ENCODE measurements at places on chromosomes 5 and 9.
A peak's percentile ranks its signal among the peaks of the same experiment; 100 is the strongest.

GRCh38 chr9:111904891-111905291 lies 8.3 kb downstream of the UGCG start:
- DNase-seq = no peak

GRCh38 chr5:72988769-72989168 lies 32.9 kb downstream of the FCHO2 start:
- no peak for DNase-seq

DNA sequence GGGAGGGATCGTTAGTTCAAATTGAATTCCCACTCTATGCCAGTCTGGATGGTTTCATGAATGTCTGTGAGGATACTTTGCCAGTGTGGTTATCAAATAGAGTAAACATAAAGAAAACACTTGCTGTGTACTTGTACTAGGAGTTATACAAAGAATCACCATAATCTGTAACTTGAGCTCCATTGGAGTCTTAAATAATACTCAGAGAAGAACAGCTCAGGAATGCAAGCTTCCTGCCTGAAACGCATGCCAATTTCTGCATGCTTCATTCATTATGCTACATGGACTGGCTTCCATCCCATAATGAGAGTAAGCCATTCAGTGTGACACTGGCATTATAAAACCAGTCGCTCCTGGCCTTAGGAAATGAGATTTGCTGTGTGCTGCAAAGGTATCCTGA lies 351.4 kb downstream of the SEMA5A start:
- DNase-seq = peak; percentile 17

GRCh38 chr5:155103146-155103545 lies 89.6 kb downstream of the KIF4B start:
- DNase-seq = peak; percentile 29

DNA sequence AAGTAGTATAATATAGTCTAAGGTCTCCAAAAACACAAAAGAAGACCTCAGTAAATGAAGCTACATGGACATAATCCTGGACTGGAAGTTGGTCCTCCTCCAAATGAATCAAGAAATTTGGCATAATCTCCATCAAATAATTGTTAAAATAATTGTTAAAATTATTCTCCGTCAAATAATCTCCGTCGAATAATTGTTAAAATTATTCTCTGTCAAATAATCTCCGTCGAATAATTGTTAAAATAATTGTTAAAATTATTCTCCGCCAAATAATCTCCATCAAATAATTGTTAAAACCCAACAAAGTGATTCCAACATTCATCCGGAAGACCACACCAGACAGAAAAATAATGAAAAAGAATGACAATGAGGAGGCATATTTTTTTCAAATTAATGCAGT lies 130.6 kb downstream of the ADAMTS2 start:
- DNase-seq = no peak

DNA sequence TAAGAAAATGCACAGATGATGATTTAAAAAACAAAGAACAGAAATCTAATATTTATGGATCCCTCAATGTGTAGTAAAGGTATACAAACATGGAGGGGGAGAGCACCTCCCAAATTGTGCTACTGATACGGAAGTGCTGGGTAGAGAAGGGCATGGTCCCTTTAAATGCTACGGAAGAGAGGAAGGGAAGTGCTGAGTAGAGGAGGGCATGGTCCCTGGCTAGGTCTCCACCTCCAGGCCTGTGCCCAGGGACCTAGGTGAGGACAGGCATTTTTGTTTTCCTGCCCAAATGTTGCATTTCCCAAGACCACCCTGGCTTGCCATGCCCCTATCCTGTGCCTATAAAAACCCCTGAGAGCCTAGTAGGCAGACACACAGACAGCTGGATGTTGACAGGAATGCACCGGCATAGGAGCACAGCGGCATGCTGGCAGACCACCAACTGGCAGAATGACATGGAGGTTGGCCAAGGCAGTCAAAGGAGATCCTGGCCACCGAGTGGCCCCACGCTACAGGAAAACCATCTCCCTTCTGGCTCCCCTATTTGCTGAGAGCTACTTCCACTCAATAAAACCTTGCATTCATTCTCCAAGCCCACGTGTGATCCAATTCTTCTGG lies 62.1 kb upstream of the SPDL1 start:
- DNase-seq = no peak

GRCh38 chr5:149517461-149518122 lies 33.6 kb downstream of the CSNK1A1 start:
- peak; percentile 19 for DNase-seq

GRCh38 chr5:81980598-81981260 lies 8.9 kb downstream of the ATG10 start:
- no peak for DNase-seq

DNA sequence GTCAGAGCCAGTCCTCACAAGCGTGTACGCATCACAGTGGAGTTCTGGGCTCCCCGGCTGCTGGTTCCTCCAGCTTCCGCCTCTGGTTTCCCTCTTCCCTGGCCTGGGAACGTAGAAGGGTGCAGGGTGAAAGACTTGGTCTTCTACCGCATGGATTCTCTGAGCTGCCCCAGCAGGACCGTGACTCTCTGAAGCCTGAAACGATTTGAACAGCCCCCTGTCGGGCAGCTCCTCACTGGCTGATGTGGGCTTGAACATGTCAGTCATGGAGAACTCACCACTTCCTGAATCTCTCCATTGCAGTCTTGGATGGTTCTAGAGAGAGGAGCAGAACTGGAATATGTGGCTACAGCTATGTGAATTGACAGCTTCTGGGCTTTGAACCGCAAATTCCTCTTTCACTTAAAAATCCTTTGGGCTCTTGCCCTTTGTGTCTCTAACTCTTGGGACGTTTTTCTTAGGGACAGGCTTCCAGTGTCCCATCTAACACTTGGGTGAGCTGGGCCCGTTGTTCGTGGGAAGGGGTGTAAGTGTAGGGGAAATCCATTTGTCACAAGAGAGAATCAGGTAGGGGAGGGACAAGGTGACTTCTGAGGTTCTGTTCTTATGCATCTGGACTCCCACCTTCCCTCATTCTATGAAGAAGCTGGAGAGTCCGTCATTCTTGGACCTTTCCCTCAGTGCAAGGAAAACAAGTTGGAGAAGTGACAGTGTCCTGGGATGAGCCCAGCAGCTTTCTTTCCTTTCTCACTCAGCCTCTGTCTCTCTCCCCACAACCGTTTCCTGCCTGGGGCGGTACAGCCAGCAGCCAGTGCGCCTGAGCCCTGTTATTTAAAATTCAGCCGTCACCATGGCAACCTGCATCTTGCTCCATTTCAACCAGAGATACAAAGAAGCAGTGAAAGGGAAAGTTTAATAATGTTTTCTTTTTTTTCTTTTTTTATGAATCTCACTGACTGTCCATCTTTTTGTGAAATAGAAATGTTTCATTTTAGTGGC lies 84.7 kb downstream of the PTTG1 start:
- DNase-seq = no peak

DNA sequence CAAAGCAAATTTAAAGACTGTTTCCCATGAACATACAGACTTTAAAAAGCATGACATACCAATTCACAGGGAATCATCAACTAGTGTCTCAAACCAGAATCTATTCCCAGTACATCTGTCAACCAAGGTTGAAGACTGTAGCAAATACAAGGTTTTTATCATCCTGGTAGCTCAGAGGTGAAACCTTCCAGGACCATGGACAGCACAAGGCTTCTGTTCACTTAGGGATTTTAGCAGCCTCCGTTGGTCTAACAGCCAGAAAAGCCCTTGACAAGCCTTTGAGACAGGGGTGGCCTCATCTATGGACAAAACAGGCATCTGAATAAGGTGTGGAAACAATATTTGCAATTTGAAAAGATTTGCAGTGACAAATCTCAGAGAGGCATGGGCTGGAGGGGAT lies 119.0 kb downstream of the TRIM32 start:
- DNase-seq = peak; percentile 69

- DNase-seq = no peak
Measured at GRCh38 chr9:82108941-82109340, 120.4 kb downstream of the SPATA31D1 start.

GRCh38 chr9:137383081-137383783 lies 39.7 kb downstream of the EXD3 start:
- no peak for DNase-seq

DNA sequence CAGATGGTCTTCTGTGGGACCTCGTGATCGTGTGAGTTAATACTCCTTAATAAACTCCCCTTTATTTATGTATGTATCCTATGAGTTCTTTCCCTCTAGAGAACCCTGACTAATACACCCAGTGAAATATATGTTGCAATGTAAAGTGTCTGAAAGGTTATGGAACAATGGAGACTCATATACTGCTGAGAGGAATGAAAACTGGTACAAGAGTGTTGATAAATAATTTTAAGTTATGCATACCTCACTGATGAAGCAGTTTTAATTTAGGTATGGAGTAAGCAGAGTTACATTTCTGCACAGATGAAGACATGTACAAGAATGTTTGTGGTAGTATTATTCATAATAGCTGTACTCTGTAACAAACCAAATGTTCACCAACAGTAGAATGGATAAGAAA lies 438.3 kb downstream of the TAF11L14 start:
- peak; percentile 76 for DNase-seq

DNA sequence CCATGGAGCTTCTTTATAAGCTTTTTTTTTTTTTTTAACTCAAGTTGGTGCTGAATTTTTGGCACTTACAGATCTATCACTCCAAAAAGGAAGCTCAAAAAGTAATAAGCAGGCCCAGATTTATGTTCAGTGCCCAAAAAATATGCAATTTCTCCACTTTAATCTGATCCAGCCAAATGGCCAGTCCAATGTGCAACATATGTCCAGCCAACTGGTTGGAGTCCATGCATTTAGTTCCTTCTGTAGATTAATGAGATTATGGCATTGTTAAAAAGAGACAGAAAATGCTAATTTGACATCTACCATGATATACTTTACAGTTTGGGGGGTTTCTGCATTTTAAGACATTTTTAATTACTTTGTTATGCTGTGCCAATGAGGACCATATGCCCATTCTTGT lies 129.5 kb downstream of the SLC1A3 start:
- DNase-seq = no peak

DNA sequence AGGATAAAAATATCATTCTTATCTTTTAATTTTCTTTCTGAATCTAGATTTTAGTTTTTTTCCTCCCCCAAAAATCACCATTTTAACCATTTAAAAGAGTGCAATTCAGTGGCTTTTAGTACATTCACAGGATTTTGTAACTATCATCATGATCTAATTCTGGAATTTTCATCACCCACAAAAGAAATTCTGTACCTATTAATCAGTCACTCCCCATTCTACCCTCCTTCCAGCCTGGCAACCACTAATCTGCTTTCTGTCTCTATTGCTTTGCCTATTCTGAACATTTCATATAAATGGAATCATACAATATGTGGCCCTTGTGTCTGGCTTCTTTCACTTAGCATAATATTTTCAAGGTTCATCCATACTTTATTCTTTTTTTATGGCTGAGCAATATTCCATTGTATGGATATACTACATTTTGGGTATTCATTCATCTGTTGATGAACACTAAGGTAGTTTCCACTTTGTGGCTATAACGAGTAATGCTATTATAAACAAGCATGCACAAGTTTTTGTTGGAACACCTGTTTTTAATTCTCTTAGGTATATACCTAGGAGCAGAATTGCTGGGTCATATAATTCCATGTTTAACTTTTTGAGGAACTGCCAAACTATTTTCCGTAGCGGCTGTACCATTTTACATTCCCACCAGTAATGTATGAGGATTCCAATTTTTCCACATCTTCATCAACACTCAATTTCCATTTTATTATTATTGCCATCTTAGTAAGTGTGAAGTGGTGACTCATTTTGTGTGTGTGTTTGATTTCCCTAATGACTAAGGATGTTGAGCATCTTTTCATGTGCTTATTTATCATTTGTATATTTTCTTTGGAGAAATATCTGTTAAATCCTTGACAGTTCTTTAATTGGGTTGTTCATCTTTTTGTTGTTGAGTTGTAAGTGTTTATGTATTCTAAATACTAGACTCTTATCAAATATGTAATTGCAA lies 340.3 kb downstream of the CWC27 start:
- peak; percentile 47 for DNase-seq

DNA sequence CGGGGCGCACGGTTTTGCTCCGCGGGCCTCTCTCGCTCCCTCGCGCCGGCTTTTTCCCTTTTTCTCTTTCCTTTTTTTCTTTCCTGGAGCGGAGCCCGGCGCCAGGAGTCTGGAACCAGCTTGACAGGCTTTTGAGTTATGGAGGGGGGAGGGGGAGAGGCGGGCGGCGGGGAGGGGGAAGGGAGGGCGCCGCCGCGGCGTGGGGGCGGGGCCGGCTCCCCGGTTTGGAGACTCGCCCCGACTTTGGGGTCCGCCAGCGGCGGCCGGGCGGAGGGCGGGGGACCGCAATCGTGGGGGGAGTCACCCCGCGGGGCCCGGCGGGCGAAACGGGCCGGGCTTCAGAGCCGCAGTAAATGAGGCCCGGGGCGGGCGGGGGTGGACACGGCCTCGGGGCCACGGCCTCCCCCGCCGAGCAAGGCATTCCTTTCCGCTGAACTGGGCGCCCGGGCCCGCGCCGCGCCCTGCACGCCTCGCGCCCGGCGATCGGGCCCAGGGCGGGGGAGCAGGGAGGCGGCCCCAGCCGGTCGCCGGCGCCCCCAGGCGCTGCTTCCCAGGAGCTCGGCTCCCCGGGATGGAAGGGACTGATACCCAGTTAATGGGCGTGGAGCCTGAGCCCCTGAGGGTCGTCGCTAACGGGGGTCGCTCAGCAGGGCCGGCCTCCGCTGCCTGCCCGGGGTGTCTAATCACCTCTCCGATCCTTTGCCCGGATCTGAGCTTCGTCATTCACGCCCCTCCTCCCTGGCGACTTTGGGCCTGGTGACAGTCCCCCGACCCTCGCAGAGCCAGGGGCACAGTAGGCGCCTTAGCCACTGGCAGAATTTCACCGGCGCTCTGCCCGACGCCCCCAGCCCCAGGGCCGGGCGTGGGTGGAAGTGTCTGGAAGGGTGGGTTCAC lies 138.1 kb downstream of the C9orf50 start:
- peak; percentile 85 for DNase-seq

DNA sequence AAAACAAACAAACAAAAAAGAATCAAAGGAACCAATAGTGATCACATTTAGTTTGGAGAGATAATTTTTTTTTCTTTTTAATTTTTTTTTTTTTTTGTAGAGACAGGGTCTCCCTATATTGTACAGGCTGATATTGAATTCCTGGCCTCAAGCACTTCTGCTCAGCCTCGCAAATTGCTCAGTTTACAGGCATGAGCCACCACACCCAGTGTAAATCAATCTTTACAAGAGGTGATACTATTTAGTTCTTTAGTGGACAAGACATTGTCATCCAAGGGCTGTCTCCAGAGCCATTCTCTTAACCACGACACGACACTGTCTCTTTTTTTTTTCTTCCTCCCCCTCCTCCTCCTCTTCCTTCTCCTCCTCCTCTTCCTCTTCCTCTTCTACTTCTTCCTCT lies 29.6 kb downstream of the ERAP2 start:
- DNase-seq = no peak
